ENCODE measurements at places on chromosomes 11 and 22.
A peak's percentile ranks its signal among the peaks of the same experiment; 100 is the strongest.

- DNase-seq: no peak
These were observed 1.9 kb downstream of the HTR3B start for GRCh38 chr11:113906516-113906915.

DNA sequence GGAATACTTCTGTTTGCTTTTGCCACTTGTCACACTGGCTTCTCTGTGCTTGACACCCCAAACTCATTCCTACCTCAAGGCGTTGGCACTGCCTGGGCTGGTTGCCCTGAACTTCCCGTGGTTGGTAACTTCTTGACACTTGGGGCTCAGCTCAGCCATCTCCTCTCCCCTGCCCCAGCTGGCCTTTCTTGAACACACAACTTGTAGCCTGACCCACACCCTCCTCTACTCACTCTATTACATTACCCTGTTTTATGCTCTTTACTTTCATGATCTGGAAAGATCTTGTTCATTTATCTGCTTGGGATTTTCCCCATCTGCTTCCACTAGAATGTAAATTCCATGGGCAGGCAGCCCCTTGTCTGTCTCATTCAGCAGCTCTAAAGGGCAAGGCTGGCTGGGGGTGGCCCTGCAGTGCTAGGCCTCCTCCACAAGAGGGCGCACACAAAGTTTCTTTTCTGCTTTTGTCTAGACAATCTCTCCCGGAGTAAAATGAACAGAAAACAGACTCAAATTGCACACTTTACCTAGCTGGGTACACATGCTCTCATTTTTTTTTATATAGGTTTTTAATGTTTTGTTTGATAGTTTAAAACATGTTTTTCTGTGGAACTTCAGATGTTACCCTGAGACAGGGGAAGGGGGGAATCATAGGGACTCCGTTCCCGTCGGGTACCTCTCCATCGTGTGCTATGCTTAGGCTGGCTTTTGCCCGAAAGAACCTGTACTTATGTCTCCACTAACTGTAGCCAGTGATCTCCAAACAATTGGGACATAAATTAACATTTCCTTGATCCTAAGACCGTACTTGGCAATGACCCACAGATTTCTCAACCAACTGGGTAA lies 16.4 kb upstream of the MRGPRX2 start:
- DNase-seq: peak; percentile 64

DNA sequence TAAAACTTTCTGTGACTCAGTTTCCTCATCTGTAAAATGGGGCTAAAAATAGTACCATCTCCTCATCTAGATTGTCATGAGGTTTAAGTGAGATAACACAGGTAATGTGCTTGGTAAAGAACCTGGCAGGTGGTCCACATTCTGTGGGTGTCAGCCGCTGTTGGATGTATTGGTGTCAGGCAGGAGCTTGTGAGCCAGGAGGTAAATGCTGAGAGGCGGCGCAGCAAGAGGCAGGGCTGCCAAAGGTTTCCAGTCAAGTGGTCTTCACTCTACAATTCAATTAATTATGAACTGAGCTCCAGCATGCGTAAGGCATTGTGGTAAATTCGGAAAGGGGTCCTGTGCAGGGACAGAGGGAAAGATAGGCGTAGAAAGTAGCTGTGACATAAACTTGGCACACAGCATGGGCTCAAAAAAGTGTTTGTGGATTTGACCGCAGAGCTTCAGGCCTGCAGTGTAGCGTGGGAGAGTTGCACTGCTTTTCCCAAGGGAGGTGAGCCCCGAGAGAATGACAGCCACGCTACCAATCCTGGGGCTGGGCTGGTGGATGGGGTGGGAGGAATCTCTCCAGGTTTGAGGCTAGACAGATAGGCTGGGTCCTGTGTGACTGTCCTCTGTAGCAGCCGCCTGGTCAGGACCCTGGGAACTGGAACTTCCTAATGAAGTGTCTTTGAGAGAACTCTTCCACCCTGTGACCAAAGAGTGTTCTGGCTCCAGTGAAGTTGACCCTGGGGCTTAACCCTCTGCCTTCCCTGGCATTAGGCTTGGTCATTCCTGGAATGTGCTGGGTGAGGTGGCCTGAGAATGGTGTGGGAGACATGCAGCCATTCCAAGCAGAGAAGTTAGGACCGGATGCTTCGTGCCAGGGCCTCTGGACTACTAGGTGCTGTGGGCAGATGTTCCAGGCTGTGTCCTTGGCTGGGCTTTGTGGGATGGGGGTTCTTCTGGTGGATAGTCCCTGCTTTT lies 122.4 kb downstream of the FEZ1 start:
- no peak for DNase-seq

- DNase-seq: no peak
These were observed 188.3 kb downstream of the OPCML start for GRCh38 chr11:133343951-133344350.

- DNase-seq: no peak
These were observed 192.5 kb downstream of the CEP164 start for GRCh38 chr11:117520201-117520600.

DNA sequence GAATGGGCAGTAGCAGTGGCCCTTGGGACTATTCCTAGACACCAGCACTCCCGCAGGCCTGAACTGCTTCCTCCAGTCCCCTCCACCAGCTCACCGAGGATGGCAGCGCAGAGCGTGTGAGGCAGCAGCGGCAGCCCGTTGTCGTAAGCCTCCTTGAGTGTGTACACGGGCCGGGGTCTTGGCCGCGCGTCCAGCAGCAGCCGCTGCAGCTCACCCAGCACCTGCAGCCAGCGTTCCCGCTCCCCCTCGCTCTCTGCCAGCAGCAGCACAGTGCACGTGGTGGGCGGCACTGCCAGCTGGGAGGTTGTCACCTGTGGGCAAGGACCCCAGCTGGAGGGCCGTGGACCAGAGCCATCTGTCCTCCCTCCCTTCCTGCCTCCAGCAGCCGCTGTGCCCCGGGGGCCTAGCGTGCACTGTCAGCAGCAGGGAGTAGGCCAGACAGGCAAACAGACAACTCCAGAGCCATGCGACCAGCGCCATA lies 13.0 kb downstream of the CDC42BPG start:
- DNase-seq: no peak

DNA sequence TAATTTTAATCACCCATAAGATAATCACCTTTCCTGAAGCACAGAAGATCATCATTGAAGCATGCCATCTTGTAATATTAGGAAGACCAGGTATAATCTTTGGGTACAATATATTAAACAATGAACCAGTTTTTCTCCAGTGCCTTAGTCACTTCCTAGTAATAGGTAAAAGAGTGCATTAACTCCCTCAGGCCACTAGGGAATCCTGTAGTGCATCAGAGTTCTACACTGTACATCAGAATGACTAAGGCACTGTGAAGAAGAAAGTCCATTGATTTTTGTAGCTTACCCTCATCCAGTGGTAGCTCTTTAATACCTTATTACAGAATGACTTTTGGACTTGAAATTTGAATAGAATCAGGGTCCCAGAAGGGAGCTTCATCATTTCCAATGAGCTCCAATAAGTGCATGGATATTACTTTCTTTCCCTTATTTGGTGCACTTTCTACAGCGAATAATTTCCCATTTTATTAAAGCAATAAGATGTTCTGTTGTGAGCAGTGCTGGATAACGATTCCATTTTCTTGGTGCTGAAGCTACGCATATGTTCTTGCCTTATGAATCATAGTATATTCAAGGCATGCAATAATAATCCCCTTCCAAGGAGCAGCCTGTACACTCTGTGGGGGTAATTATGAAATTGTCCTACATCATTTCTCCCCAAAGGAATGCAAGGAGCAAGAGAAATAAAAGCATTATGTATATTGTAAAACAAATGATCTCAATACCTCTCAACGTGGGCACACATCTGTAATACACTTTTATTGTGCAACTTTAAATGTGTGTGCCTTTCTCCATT lies 4.7 kb downstream of the C11orf87 start:
- no peak for DNase-seq

- no peak for DNase-seq
These were observed 3.0 kb upstream of the NRGN start for GRCh38 chr11:124736736-124737135.

DNA sequence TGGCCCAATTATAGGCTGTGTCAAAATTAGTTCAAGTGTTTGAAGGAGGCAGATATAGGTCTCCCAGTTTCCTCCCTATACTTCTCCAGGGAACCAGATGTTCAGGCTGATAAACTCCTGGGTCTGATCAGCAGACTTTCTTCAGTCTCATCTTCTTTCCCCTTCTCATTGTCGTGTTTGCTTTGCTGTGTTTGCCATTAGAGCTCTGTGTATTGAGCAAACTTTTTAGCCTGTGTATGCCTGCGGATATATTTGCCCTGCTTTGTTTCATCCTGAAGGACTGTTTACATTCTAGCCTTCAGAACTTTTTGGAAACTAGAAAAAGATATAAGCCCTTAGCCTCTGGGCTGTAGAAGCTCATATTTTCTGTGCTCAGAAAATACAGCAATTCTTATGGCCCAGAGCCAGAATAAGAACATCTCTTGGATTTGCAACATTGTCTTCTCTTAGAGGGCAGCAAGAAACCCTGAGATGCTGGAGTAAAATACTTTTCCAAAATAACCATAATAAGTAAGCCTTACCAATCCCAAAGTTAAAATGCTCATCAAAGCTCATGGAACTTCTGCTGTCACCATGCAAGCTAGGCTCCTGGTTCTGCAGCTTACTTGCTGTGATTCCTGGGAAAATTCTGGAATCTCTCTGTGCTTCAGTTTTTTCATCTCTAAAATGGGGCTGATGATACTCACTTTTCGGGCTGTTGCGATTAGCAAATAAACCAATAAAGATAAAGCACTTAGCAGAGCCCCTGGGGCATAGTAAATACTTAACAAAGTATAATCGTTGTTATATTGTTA lies 34.1 kb upstream of the ME3 start:
- no peak for DNase-seq

- peak; percentile 34 for DNase-seq
These were observed 1.1 kb downstream of the FCHSD2 start for GRCh38 chr11:73141031-73141308.

DNA sequence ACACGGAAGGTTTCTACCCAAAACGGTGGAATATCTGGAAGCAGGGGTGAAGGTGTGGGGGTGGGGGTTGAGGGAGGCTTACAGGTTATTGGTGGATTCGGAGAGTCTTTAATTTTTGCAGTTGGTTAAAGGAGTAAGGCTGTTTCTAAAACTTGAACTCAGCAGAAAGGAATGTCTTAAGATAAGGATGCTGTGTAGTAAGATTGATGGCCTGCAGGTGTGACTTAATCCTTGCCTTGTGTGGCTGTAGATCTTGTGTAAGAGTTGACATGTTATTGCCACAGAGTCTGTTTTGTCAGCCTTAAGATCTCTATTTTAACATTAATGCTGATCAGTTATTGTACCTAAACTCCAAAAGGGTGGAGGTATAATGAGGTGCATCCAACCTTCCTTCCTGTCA lies 16.4 kb upstream of the OR6M1 start:
- DNase-seq: no peak

- DNase-seq: no peak
These were observed 328.2 kb downstream of the TTC28 start for GRCh38 chr22:28351476-28351875.

- DNase-seq: no peak
These were observed 70.8 kb upstream of the GNAZ start for GRCh38 chr22:22999523-22999922.

DNA sequence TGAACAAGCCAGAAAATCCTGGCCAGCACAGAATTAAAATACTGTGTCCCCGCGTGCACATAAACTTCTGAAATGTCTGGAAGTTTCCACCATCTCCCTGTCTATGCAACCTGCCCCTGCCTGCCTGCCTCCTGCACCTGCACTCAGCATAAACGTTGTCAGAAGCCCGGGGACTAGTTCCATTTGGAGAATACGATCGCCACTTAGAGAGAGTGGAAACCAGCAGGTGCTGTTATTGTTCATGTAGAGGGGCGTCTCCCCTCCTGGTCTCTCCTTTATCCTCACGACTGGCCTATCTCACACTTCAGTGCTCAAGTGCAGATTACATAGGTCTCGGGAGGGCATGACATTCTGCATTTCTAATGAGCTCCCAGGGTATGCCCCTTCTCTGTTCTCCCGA lies 35.6 kb downstream of the MPPED1 start:
- no peak for DNase-seq

GRCh38 chr22:48954781-48955311 lies 872.8 kb downstream of the BRD1 start:
- DNase-seq: no peak

GRCh38 chr22:35630891-35631290 lies 13.8 kb upstream of the MB start:
- no peak for DNase-seq

DNA sequence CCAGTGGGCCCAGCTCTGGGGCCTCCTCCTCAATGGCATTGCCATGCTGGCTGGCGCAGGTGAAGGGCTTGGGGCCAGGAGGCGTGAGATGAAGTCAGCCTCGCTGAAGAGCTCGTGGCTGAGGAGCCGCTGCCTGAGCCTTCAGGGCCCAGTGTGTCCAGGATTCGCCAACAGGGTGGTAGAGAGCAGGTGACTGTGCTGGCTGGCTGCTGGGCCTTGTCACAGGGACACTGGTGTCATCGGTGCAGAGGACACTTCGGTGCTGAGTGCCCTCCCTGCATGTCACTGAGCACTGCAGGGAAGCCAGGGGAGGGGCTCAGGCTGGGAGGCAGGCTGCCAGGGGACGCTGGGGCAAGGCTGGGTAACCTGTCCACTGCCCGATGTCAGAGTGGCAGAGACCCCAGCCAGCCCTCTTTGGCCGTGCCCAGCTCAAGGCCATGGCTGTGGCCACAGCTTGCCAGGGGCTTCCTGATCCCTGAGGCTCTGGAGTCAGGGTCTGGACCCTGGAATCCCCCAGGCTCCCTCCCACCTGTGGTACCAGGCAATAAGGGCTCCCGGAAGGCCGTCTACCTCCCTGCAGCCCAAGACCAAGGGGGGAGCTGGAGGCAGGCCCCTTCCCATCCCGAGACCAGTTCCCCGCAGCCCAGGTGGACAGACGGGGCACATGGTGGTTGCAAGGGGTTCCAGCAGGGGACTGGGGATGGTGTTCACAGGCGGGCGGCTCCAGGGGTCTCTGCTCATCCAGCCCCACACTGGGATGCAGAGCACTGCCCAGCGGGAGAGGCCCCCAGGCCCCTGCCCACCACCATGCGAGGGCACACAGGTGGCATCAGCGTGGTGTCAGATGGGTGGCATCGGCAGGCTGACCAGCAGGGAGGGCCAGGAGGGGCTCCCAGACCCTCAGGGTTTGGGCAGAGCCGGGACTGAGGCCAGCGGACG lies 63.9 kb downstream of the ARFGAP3 start:
- DNase-seq: no peak

DNA sequence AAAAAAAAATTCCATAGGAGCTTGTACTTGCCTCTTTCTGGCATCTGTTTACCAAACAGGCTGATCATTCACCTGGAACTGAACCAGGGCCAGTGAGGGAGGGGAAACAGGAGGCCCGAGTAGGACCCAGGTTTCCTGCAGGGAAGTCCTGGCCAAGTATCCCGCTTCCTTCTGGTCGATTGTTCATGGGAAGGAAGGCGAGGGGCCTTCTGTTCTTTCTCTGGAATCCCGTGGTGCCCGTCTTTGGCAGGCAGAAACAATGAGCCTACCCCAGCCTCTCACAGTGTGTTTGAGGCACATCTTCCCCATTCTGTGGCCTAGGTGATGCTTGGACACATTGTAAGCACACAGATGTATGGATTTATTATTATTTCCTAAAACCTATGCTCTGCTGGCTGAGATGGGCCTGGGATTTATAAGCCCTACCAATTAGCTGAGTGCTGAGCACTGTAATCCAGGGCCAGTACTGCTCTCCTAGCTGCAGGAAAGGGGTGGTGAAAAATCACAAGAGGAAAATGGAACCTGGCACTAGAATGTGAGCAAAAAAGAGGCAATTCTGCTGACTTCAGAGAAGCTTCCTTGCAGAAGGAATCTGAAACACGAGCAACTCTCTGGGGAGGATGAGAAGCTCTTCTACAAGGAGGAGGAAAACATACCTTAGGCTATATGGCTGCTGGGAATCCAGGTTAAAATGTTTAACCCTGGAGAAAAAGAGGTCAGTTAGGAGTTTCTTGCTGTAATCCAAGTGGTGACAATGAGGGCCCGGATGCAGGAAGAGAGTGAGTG lies 53.5 kb downstream of the PRR5L start:
- DNase-seq: no peak

- no peak for DNase-seq
These were observed 26.7 kb upstream of the FBLN1 start for GRCh38 chr22:45475851-45476514.

All from activated T-cell treated with anti-CD3 and anti-CD28 coated beads, Interleukin-2, amount 50 U/mL, for 1 hour (primary cell).